ENCODE measurements at places on chromosomes 1 and 21.

GRCh38 chr1:50491142-50491541, 67.9 kb upstream of the DMRTA2 start:
- DNase-seq: no peak

GRCh38 chr1:101902199-101902598, 94.5 kb downstream of the OLFM3 start:
- DNase-seq: no peak

- DNase-seq: peak; percentile 12
Measured at GRCh38 chr1:99465176-99465900, 180.6 kb upstream of the PALMD start.

GRCh38 chr1:23343221-23344110, 618 bp downstream of the HNRNPR start:
- DNase-seq: peak; percentile 46

DNA sequence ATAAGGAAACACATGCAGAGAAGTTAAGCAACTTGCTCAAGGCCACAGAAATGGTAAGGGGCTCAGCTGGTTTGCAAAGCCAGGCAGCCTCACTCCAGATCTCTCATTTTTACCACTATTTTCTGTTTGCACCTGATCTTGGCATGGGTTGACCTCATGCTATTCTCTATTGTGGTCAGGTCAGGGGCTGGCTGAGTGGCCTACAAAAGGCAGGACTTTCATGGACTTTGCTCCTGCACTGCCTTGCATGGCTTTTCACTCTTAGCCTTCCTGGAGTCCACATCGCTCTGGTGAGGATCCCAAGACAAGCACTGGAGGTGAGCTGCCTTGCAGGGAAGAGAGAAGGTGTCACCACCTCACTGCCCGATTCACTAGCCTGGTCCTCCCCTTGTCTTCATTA, 56.8 kb upstream of the CSF3R start:
- DNase-seq: no peak

DNA sequence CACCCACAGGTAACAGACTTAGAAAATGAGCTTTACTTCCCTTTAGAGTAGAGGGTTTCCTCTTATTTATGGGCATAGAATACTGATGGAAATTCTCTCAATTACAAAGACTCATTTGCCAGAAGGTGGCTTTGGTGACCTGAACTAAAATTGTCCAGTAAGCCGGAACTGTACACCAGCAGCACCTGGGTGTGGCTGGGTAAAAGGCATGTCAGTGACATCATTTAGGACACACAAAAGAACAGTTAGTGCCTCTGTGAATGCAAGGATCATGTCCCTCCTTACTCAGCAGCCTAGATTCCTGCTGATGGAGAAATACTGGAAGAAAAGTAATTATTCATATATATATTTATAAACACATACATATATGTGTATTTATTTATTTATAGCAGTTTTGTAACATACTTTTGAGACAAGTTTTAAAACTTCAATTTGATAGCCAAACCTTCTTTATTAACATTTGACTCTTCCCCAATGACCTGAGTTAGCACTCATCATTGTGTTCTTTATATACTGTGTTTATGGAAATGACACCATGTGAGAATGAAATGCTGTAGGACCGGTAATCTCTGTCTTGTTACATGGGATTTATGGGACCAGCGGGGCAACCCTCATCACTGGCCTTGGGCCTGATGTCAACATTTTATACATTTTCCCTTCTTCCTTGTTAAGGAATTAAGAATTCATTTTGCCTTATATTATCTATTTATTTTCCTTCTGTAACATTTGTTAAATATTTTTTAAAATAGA, 274.4 kb downstream of the BRINP2 start:
- no peak for DNase-seq

DNA sequence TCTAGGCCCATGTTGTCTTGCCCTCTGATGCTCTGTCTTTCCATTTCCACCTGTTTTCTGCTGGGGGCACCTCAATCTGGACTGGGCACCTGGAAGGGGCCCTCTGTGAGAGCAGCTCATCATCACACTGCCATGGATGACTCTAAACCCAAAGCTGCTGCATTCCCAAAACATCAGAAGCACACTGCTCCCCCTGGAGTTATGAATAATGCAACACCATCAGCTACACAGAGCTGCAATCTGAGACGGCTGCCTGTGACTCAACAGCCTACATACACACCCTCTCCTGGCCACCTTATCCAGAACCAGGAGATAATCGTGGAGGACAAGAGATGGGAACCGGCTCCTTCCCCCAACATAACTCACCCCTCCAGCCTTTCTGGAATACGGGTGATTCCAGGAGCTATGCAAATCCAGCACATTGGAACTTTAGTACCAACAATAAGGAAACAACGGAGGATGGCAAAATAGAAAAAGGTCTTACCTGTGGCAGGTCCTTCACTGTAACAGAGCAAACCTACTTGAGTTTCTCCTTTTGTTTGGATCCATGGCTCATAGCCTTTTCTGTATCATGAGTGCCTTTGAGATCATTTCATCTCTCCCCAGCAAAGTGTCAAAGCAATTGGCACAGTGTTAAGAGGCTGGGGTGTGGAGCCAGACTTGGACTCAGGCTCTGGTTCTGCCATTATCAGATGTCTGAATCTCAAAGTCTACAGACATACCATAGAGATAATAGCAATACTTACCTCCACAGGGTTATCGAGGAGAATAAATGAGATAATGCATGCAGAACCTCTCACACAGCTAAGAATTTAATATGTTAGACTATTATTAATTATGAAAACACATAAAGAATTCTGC, 29.3 kb downstream of the AK2 start:
- peak; percentile 89 for DNase-seq

GRCh38 chr1:31691951-31692350, 11.9 kb downstream of the COL16A1 start:
- no peak for DNase-seq

DNA sequence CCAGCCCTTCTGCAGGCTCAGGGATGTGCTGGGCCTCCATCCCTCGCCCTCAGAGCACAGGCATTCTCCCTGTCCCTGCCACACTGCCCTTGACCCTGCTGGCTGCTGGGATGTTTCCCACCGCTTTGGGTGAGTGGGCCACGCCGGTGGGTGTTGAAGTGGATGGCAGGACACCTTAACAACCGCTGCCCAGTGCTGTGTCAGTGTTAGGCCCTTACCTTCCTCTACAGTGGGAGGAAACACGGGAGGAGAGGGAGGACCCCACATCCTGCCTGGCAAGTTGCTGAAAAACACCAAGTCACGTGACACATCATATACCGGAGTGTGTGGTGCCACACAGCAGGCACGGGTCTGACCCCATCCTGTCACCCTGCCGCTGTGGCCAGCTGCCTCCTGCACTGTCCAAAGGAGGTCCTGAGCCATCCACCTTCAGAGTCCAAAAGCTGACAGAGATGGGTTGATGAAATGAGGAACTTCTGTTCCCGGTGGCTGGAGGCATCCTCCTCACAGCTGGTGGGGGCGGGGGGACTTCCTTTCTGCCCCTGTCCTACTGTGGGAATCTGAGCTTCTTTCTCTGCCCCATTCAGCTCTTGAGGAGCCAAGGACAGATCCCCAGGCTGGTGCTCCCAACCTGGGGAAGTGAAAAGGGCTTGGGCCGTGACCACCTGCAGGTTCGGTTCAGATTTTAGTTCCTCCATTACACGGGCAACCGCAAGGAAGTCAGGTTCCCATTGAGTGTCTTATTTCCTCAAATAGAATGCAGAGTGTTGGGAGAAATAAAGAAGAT, 3.2 kb upstream of the THEMIS2 start:
- no peak for DNase-seq

GRCh38 chr1:9910076-9910422, at the start of gene CTNNBIP1:
Gene CTNNBIP1, minus strand, starts transcription at chr1:9910269. Its CDS starts 38,205 bp downstream, at chr1:9872064.
- DNase-seq: no peak

DNA sequence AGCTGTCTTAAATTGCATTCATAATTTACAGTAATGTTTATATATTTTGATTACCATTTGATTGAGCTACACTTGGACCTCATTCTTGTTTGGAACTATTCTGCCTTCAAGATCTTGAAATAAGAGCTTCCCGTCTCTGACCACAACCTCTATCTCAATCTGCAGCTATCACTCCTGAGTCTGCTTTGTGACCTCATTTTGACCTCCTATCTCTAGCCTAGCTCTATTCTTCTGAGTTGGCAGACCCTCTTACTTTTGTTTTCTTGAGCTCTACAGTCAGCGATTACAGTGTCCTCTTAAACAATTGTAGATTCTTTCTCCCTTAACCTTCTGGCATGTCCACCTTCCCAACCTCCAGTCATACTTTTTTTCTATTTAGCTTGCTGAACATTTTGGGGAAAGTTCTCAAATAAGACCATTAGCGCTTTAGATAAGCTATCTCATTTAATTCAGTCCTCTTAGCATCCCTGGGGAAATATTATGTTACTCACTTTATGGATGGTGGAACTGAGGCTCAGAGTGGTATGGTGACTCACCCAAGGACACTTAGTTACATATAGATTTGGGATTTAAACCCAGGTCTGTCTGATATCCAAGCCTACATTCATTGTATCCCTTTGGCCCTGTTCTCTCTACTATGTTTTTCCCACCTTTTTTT, 19.1 kb downstream of the RPAP2 start:
- no peak for DNase-seq

DNA sequence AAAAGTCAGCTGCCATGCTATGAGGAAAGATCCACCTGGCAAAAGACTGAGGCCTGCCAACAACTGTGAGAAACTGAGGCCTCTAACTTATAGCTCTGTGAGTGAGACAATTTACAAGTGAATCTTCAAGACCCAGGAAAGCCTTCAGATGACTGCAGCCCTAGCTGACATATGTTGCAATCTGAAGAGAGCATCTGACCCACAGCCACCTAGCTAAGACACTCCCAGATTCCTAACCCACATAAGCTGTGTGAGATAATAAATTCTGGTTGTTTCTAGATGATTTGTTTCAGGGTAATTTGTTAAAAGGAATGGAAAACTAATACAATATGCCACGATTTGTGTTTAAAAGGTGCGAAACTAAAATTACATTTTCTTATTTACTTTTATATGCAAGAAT, 55.1 kb downstream of the HFM1 start:
- no peak for DNase-seq

GRCh38 chr1:197521118-197521739, 253.2 kb downstream of the CRB1 start:
- peak; percentile 32 for DNase-seq

DNA sequence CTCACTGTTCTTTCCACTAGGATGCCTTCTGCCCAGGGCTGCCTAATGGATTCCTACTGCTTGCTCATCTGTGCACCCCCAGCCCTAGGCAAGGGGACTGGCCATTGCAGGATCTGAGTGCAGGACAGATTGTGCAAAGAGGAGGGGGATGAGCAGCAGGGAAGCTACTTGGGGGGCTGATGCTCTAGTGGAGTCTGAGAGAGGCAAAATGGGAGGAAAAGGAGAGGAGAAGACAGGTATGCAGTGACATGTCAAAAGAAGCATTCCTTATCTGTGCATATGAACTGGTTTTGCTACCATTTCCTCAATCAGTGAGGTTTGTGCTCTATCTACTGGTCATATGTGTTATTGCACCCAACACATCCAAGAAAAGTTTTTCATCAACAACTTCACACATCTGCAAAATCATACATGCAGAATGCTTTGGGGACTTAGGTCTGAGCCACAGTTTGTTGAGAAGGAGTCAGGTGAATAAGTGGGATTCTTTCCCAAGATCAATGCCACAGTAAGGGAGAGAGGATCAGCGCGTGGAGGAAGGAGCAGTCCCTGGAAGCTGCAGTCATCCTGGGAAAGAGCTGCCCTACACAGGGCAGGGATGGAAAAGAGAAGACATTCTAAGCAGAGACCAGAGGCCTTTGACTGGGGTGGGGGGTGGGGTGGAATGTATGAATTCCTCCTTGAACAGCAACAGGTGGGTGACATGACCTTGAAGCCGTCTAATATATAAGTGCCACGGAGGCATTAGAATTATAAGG, 14.4 kb downstream of the SLC5A9 start:
- peak; percentile 41 for DNase-seq

DNA sequence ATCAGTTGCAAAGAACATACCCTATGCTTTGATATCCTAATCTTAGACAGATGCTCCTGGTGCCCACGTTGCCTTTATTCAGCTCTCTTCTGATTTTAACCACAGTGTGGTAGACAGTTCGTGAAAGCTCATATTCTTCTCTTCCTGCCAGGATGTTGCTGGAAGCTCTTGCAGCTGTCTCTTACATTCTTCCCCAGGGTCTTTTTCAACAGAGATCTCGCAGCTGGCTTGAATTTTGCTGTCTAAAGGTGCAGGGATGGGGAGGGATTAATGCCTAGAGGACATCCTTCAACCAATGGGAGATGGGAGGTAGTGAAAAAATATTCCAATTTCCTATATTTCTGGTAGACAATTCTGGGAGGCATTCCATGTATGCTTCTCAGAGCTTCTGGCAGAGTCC, 150.0 kb upstream of the APP start:
- no peak for DNase-seq

GRCh38 chr1:5994713-5995621, 2.7 kb upstream of the NPHP4 start:
- no peak for DNase-seq

GRCh38 chr21:36087362-36088138, 17.7 kb downstream of the CBR1 start:
- DNase-seq: no peak

GRCh38 chr21:33644383-33645074, 2.2 kb downstream of the ITSN1 start:
- peak; percentile 5 for DNase-seq

DNA sequence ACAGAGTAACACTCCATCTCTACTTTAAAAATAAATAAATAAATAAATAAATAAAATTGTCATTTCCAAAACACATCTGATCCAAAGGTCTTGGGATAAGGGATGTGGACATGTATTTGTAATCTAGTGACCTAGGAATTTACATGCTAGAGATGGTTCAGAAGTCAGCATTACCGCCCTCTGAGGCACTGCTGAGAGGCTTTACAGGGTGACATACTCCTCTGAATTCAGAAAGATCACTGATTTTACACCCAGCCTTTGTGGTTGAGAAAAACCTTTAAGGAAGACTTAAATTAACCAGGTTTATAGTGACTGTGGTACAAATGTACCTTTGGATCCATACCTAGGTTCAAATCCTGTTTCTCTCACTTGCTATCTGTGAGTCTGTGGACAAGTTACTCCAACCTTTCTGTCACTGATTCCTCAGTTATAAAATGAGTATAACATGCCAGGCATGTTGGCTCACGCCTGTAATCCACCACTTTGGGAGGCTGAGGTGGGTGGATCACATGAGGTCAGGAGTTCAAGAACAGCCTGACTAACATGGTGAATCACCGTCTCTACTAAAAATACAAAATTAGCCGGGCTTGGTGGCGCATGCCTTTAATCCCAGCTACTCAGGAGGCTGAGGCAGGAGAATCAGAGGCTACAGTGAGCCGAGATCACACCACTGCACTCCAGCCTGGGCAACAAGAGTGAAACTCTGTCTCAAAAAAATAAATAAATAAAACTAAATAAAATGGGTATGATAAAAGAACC, 20.1 kb downstream of the OSBPL9 start:
- no peak for DNase-seq

DNA sequence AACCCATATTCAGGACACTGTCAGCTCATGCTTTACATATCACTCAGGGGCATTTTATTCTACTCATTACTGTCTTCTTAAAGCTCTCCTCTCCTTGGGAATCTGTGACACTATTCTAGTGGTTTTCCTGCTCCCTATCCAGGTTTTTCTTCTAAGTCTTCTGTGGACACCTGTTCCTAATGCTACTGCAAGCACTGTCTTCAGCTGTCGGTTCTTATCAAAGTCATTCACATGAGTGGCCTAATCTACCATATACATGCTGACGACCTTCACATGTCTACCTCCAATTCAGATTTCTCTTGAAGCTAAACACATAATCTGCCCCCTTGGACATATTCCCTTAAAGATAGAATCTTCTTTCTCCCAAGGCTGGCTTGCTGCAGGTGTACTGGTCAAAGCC, 39.8 kb upstream of the PRRX1 start:
- no peak for DNase-seq

Measured in AG08396 (cell line).